Non-pigmented ciliary epithelial cell (primary cell): ENCODE measurements at places on chromosomes 12 and 14.

DNA sequence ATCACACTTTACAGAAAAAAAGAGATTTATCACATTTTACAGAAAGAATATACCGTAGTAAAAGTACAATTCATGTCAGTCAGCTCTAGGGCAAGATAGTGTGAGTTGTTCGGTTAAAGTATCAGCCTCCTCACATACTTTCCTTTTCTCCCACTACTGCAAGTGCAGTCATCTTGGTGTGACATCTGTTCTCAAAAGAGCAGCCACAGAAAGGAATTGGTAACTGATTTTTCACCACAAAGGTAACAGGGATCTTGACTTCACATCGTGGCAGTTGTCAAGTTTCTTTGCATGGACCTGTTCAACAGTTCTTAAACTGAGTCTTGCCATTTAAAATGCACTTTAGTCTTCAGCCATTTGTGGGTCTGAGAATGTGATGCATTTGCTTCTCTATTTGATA is 5.0 kb upstream of the E2F7 start:
- DNase-seq, result no peak

- DNase-seq, result no peak
Observed at GRCh38 chr14:99330316-99331240, 58.6 kb upstream of the BCL11B start.

DNA sequence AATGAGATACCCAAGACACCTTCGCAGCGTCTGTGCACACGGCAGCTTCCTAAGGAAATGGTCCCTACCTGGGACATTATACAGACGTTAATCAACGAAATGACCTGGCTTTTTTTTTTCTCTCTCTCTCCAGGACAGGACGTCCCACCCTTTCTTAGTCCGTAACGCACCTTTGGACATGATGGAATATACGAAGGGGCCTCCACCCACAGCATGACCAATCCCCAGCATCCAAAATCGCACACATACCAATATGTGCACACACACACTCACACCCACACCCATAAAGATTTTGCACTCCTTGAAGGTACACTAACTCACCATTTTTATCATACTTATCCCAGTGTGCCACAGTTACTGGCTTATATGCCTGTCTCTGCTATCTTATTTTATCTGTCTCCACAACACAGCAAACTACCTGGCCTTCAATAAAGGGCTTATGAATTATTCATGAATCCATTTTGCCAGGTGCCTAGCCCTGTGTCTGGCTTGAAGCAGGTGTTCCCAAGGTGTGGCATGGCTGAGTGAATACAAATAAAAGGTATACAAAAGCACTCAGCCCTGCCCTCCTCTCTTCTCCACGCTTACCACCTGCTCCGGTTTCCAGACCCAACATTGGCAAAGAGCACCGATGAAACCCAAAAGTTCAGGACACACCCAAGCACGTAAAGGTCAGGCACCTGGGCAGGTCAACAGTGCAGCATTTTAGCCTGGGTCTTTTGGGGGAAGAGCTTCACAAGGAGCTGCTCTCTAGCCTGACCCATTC is 2.2 kb downstream of the SCNN1A start:
- DNase-seq, result no peak

- DNase-seq, result no peak
Observed at GRCh38 chr12:94220804-94221203, 72.4 kb downstream of the PLXNC1 start.

DNA sequence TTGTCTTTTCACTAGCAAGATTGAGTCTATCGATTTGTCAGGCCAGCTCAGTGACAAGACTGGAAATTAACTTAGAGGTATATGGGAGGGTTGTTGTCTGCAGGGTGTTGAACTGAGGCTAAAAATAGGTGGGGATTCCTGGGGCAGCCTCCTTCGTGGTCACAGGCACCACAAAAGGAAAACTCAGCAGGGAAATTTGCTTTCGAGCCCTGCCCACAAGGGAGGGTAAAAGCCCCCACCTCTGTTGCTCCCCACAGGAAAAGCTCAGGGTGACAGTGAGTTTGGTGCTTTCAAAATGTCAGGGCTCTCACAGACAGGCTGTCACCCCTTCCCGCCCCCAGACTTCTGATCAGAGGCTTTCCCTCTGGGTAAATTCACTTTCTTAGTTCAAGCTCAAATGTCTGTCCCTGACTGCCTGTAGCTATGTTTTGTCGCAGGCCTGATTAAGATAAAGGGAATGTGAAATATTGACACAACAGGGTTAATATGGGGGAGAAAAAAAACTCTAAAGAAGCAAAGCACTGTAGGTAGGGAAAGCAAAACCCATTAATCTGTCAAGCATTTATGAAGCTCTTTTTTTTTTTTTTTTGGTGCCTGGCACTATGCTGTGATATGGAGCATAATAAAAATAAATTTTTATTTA is 11.7 kb upstream of the NFKBIA start:
- DNase-seq, result no peak

- no peak for DNase-seq
Observed at GRCh38 chr12:120264086-120264903, 1.2 kb downstream of the PXN start.

- no peak for DNase-seq
Observed at GRCh38 chr12:30970559-30971197, 44.1 kb downstream of the TSPAN11 start.

DNA sequence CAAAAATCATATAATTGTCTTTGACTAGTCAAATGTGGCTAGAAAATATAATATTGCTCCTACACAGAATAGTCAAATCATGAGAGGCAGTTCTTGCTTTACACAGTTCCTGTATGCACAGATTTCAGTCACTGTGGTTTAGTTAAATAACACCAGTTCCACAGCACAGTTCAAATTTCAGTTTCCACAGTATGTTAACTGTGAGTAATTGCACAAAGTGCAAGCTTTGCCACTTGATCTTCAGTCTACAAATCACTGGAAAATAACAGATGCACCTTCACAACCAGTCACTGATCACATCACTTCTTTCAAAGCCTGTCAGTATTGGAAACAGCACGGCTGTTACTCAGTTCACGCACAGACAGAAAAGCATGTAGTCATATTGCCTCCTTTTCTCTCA is 38.7 kb downstream of the KCNH5 start:
- no peak for DNase-seq

DNA sequence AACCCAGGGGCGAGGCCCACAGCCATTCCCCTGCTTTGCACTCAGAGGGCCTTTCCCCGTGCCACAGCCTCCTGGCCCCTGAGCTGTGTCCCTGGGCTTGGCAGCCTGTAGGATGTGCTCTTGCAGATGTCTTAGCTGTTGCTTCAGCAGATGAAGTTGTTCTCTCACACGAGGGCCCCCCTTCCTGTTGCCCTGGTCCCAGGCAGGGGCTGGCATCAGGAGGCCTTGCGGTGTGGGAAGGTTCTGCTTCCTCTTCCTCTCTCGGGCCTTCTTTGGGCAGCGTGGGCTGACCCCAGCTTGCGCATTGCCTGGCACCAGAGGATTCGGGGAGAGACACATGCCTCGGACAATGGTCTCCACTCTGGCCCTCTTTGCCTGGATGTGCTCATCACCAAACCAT is 12.7 kb downstream of the PROX2 start:
- DNase-seq, result no peak

DNA sequence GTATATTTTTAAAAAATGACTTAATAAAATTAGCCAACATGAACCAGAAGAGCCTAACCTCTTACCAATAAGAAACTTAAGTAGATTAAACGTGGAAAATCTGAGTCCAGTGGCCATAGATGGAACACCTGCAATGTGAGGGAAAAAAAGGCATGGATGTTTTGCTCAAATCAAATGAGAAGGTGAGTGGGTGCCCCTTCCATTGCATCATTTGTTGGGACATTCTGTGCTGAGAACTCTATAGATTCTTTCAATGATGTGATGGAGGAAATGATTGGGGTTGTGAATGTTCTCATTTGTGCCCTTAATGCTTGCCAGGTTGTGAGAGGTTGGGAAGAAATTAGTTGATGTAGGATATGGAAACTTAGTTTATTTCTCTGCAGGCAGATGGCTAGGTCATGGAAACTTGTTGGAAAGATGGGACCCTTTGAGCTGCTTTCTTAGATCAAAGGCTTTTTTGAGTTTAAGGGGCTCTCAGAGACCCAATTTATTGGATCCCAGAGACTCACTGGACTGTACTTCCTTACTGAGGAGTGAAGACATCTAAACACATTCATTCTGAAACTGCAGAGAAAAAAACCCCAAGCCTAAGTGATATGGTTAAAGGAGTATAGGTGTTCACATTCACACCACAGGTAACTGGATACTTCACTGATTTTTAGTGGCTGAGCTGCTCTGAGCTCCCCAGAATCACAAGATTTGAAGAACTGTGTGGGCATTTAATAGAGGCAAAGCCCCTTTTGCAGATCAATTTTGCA is 95.9 kb downstream of the DACT1 start:
- no peak for DNase-seq

DNA sequence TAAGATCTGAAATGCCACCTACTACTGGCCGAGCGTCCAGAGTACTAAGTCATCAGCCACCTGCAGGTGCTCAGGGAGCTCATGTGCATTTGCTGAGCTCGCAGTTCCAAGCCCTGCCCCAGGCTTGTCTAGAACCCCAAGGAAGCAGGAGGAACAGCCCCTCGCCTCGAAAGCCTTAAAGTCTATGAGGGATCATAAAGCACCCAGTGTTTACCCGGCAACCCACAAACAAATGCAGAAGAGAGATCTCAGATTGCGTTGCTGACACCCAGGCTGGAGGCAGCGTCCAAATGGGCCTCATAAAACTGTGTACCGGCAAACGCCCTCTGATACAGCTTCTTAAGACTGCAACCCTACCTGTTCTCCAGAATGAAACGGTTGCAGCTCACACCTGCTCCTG is 6.8 kb downstream of the KDM2B start:
- DNase-seq, result no peak

- peak; percentile 88 for DNase-seq
Observed at GRCh38 chr12:12704593-12705230, 8.7 kb upstream of the GPR19 start.

DNA sequence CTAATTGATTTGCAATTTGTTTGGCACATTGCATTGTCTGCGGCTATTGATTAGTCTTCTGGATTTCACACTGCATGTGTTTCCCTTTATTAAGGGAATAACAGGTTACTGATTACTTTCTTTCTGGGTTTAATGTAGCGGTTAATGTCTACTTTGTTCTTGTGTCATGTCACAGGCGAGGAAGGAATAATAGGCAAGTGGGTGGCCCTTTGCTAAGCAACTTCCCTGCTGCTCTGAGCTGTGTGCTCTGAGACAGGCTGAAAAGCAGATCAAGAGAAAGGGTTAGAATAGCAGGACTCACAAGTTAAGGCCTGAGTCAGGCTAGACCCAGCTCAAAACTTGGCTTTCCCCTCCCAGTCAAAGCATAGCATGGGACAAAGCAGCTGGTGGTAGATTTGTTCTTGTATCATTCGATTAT is 77.2 kb downstream of the NKX2-1 start:
- DNase-seq, result no peak

DNA sequence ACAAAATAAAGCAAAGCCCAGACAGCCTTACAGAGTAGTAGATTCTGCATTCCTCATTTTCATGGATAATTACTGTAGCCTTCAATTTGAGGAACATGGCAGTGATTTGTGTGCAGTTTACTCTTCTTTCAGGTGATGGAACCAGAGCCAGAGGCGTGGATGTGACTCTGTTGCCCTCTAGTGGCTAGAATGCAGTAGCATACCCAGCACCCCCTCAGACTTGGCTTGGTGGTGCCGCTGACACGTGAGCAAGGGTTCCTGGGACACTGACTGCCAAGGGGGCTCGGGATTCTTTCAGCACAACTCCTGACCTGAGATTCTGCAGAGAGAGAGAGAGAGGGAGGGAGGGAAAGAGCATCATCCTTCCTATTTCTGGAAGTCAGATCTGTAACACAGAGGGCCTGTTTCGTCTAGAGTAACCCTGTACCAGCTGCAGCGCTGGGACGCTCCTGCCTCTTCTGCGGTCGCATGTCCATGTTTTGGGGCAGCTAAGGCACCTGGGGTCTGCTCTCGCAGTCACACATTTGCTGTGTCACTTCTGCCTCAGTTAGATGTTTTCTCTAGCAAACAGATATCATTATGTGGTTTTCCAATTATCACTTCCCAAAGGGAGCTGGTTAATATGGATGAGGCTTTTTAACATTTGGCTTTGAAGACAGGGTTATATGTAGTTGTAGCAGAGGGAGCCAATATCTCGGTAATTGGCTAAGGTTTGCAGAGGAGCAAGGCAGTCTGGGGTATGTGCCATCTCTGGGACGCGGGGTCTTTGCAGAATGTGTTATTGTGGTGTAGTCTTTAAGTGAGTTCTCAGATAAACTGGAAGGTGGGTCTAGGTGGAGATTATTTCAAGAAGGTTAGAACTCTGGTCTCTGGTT is 428.1 kb downstream of the NRXN3 start:
- peak; percentile 14 for DNase-seq

GRCh38 chr12:95336387-95337067 is 118.9 kb downstream of the VEZT start:
- DNase-seq, result peak; percentile 63

- DNase-seq, result no peak
Observed at GRCh38 chr12:9091891-9092598, 23.7 kb downstream of the A2M start.

- no peak for DNase-seq
Observed at GRCh38 chr12:52387859-52388258, 2.4 kb upstream of the KRT84 start.

DNA sequence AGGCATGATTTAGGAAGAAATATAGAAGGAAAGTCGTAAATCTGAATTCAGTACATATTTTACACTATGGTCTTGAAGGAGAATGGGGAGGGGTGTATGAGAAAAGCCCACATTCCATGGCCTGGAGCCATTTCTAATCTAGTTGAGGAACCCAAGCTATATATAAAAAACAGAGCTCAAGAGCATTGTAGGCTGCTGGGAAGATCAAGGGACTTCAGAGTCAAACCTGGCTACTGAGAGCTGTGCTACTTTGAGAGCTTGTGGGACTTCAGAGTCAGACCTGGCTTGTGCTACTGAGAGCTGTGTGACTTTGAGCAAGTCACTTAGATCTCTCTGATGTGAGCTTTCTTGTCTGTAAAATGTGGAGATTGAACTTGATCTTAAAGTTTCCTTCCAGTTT is 58.7 kb downstream of the TBK1 start:
- no peak for DNase-seq

GRCh38 chr14:52413729-52414408 is 99.8 kb downstream of the PTGER2 start:
- DNase-seq, result no peak

GRCh38 chr12:54045868-54046521 is 7.6 kb upstream of the HOXC4 start:
- no peak for DNase-seq

- no peak for DNase-seq
Observed at GRCh38 chr12:76836633-76837032, 42.2 kb downstream of the CSRP2 start.

DNA sequence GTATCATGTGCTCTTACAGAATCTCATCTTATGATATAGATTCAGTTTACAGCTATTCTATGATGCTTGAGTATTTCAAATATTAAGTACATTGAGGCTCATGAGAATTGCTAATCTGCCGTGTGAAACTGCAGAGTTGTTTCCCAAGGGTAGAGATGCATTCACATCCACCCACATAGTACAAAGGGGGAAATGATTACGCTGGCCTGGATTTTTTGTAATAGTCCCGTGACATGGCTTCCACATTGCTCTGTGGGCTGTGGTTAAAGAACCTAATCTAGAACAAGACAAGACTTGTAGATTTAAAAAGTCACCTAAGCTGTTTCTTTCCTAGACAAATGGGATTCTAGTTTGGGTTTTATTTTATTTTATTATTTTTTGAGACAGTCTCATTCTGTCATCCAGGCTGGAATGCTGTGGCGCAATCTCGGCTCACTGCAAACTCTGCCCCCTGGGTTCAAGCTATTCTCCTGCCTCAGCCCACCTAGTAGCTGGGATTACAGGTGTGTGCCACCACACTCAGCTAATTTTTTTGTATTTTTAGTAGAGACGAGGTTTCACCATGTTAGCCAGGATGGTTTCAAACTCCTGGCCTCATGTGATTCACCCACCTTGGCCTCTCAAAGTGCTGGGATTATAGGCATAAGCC is 13.0 kb upstream of the RIOX1 start:
- DNase-seq, result no peak
